Iris pigment epithelial cell (primary cell): ENCODE measurements at places on chromosomes 11 and 22.

DNA sequence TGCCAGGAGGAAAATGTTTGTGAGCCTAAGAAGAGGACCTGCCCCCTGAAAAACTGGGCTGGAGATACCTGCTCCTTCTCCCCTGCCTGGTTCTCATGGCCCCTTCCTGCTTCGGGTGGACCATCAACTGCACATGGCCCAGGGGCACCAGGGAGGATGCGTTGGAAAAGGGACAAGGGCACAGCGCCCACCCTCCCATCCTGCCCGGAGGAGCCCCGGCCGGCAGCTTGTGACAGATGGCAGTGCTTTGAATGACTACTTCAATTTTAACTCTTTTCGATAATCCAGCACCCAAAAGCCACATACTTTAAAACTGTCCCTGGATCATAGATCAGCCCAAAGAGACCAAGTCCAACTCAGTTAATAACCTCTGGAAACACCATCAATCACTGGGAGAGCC is 135.8 kb upstream of the NECTIN1 start:
- no peak for DNase-seq

DNA sequence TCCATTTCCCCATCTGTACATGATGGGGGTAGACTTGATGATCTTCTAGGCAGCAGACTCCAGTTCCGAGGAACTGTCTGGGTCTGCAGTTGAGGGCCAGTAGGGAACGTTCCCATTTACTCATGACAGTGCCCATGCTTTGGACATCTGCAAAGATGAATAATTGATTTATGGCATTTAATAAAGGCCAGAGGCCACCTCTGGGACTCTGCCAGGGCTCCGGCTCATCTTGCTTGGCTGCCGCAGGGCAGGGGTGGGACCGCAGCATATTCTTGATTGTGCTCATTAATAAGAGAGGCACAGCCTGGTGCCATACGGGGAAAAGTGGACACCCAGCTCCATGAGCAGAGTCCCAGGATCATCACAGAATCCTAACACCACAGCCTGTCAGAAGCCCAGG is 28.1 kb upstream of the KLHL35 start:
- no peak for DNase-seq

- DNase-seq = peak; percentile 77
Observed at GRCh38 chr11:11931461-11932055, 76.9 kb downstream of the DKK3 start.

DNA sequence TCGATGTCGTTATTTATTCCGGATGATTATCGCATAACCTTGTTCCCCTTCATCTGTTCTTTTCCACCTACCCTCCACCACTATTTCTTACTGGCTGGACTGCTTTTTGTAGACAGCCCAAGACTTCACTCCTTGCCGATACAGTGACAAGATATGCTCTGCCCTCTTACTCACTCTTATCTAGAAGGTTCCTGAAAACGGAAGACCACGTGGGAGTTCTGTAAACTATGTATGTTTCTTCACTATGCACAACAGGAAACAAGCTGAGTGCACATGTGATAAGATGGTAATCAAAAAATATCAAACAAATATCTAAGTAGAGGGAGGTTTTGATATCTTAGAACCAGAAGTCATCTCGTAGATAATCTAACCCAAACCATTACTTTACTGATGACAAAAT is 122.9 kb upstream of the ARHGAP20 start:
- DNase-seq = no peak

DNA sequence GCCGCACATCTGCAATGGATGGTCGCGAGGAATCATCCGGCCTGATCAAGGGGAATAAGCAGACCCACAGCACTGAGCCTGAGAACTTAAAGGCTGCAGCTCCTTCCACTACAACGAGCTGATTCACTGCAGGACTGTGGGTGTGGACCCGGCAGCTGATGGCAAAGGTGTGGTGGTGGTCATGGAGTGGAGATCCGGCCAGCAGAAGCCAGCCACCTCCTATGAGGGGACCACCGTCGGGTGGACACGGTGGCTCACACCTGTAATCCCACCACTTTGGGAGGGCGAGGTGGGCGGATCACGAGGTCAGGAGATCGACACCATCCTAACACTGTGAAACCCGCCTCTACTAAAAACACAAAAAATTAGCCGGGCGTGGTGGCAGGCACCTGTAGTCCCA is 66.4 kb downstream of the DGCR2 start:
- no peak for DNase-seq

- DNase-seq = no peak
Observed at GRCh38 chr11:65593518-65594414, 1.8 kb downstream of the KCNK7 start.

DNA sequence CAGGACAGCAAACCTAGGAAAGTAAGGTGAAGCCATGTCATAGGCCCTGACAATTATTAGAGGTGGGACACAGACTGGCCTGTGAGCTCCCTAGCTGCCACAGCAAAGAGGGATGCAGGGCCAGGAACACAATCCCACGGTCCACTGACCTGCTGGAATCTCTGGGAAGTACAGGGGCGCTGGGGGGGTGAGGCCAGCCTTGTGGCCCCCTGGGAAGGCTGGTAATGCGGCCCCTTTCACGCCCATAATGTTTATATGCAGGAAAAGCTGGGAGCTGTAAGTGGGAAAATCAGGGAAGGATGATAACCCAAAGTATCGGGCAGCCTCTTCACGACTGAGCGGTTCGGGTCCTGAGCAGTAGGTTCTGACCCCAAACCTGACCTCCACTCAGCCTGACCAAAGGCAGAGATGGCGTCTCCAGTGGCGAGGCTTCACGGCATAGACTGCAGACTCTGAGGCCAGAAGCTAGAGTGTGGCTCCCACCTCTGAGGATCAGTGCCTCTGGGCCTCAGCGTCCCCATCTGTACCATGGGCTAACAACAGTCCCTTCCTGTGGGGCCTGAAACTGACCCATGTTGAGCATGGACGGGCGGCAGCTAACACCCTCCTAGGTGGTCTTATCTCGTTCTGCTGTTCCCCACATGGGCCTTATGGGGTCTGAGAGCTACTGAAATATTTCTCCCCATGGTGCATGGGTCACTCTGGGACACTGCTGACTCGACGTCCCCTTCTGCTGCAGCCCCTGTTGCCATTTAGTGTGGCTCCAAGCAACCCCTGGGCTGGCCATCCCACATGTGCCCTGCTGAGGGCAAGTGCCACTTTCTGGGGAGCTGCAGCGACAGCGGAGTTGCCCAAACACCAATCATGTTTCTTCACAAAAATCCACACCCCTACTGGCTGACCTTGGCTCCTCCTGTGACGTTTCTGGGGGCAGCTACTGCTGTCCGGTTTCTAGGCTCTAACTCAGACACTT is 101.8 kb downstream of the PHF21B start:
- no peak for DNase-seq

DNA sequence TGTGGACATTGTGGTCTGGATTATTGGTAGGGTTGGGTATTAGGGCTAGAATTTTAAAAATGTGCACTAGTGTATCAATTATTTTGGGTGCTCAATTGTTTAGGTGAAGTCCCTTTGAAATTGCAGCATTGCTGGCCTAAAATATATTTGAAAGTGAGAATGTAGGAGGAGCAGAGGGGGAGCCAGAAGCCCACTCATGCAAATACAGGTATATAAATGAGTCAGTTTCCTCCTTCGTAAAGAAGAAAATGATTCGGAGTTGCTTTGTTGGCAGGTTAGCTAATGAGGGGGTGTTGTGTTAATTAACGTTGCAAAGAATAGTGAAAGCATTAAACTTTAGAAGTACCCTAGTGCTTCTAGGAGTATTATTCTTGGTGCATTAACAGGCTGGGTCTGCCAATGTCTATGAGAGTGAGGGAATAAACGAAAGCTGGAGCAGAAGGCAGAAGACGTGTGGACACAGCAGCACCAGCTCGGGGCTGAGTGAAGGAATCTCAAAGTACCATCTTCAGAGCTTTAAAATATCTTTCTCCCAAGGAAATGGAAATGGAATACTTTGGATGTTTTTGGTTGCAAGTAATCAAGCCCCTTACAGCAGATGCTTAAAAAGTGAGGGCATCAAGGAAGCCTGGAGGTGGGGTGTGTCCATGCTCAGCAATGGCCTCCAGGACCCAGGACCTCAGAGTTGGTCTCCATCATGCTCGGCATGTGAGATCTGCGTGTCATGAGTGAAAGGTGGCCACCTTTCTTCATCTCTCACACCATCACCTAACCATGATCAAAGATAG is 522.9 kb downstream of the NTM start:
- DNase-seq = no peak

DNA sequence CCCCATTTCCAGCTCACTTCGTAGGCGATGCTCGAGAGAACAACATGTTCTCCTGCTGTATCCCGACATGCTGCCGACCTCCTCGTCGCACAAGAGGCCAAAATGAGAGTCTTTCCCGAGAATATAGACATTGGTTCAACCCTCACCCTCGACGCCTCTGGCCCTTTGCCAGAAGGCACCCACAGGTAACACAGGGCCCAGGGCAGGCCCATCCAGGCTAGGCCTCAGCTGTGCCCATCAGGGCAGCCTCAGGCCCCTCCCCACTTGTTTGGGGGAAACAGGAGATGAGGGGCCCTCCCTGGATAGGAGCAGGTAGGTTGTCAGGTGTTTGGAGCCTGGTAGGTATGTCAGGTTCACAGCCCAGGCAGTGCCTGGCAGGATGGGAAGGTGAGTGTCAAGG is 2.7 kb upstream of the RGL4 start:
- no peak for DNase-seq

DNA sequence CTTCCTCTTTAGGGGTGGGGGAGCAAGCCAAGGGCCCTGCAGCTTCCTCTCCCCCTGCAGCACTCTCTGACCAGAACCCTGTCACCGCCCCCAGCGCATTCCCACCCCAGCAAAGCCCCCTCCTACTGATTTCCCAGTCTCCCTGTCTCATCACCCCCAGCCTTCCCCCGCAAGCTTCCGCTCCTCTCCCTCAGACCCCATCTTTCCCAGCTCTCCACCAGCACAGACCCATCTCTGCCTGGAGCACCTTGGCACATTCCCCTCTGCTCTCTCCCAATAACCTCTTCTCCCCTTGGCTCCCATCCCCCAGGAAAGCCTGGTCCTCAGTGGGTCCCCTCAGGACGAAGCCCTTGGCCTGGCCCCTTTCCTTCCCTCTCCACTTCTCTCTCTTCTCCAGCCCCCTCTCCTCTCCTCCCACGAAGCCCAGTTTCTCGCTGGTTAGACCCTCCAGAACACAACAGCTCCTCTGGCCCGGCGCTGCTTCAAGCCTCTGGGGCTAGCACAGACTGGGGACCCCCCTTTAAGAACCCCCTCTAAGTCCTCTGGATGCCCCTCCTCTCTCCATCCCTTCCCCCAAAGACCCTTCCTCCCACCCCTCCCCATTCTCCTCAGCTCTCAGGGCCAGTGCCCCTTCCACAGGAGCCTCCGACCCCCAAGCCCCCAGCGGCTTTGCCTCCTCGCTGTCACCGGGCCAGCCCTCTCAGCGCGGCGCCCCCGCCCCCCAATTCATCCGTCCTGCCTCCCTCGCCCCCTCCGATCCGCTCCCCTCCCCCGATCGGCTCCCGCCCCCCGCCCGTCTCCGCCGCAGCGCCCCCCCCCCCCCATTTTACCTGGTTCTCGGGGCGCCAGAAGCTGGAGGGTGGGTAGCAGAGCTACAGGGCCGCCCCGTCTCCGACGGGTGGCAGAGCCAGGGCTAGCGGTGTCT is 594 bp downstream of the NRXN2 start:
- DNase-seq = no peak

- DNase-seq = peak; percentile 53
Observed at GRCh38 chr22:41352058-41352457, 29.7 kb upstream of the TEF start.

DNA sequence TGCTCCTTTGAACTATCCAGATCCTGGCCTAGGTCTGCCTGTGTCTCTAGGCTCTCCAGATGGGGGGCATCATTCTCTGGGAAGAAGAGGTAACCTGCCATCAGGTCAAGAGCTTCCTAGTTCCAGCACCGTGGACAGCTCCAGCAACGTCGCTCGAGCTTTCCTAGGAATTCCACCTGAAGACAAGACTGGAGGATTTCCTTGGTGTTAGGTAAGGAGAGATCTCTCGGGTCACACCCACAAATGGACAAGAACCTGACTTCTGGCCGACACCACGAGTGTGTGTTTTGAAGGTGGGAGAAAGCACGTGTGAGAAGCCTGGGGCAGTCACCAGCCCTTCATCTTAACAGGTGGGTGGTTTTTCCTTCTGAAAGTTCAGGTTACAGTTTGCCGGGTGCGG is 1.2 kb downstream of the PRG3 start:
- DNase-seq = peak; percentile 33

- no peak for DNase-seq
Observed at GRCh38 chr11:103699216-103699615, 337.2 kb upstream of the DDI1 start.

- DNase-seq = peak; percentile 100
Observed at GRCh38 chr11:66970807-66971442, 4.2 kb upstream of the C11orf86 start.

- DNase-seq = no peak
Observed at GRCh38 chr11:114027926-114028325, 31.6 kb upstream of the ZBTB16 start.

- no peak for DNase-seq
Observed at GRCh38 chr11:120598517-120599257, 87.1 kb downstream of the GRIK4 start.

GRCh38 chr11:86070142-86071056 is 1.5 kb upstream of the PICALM start:
- no peak for DNase-seq

DNA sequence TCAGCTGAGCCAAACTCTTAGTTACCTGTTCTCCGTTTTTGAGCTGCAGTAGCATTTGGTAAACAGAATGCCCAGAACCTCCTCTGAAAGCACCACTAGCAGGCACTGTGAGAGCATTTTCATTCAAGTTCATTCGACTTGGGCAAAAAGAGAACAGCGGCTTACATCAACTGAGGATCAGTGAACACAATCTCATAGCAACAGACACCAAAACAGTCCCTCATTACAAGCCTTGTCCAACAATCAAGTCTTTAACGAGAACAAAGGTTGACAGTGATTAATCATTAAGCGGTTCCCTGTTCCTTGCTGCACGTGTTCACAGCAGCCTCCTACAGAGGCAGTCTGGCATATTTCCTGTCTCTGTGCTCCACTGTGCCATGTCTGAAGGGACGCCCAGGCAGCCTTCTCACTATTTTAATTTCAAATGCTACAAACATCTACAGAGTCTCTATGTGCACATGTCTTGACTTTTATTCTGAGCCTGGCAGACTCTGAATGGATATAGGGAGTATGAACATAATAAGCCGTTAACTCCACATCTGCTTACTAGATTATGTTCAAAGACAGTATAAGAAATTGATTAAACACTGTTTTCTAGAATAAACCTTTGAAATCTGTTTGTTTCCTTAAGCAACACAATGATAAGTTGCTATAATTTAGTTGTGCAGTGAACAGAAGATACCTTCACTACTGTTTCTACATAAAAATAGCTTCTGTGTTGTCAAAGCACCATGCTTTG is 88.3 kb upstream of the MTMR2 start:
- DNase-seq = peak; percentile 86
